ENCODE measurements at places on chromosomes 12 and 14.

- no peak for DNase-seq
Measured at GRCh38 chr12:89040146-89040964, 311.9 kb downstream of the DUSP6 start.

- DNase-seq = no peak
Measured at GRCh38 chr12:25101092-25101445, 93.9 kb downstream of the DNAI7 start.

DNA sequence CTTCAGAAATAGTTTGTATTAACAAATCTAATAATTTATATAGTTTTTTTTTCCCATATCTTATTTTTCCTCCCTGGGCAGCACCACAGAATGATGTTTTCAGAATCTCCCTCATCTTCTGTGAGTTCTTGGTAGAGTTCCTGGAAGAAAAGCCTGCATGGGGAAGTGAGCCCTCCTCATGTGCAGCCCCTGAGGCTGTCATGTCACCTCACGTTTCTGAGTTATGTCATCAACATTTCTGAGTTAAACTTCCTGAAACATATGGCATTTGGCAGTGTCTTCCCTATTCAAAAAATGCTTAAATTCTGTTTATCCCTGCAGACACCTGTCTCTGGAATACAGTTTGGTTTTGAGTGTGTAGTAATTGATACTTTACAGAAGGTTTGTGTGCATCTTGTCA lies 979.0 kb downstream of the TMEM121 start:
- DNase-seq = no peak

DNA sequence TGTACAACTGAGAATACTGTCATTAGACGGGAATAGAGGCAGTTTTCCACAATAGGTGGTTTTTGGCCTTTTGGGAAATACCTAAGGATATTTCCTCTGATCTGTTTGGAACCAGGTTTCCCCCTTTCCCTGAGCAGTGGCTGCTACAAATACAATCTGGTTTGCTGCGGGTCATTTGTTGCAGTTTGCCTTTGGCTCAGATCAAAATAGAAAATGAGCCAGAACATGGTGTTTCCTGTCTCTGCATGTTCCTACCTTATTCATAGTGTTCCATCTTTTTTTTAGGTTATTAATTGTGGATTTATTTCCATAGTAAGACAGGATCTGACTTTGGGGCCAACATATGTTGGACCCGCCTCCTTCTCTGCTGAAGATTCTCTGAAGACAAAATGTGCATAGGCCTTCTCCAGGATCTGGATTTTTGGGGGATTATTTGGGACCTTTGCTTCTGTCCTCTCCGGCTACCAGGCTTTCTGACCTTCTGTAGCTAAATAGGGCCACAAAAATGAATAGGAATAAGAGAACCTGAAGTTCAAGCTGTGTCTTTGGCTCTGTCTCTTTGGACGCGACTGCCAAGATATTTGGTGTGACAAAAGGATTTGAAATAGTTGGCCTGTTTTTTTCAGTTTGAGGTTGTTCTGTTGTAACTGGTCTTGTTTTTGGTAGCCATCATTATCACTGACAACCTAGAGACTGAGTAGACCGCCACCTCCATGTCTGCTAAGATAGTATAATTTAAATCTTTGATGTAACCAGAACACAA lies 146.9 kb downstream of the PRKCH start:
- no peak for DNase-seq

DNA sequence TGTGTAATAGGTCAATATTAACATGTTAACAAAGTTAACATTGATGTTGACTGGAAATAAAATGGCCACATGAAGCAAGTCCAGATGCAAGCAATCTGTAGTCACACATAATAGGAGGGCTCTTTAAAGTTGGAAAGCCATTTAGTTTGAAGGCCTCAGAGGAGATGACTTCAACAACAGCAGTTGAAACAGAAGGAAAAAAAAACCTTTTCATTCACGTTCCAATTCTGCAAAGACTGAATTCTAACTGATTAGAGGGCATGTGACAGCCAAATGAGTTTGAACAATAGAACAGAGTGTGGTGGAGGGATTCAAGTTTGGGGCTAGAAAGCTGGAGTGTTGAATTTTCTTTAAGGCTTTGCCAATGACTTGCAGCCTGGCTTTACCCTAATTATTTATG lies 41.5 kb upstream of the DAAM1 start:
- DNase-seq = no peak

DNA sequence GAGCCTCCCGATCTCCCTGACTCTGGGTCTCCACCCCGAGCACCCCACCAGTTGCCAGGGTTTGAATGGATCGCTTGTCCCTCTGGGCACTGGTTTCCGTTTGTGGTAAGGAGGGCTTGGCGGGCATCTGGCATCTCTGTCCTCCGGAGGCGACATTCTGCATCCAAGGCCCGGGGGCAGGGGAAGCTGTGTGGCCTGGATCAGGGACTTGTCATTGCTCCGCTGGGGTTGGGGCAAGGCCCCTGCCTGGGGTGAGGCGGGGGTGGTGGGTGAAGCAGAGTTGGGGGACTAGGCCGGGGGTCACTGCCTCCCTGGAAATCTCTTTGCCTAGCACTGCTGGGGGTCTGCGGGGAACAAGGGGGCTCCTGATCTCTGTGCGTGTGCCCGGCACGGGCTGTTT lies 30.2 kb downstream of the KIF26A start:
- no peak for DNase-seq

DNA sequence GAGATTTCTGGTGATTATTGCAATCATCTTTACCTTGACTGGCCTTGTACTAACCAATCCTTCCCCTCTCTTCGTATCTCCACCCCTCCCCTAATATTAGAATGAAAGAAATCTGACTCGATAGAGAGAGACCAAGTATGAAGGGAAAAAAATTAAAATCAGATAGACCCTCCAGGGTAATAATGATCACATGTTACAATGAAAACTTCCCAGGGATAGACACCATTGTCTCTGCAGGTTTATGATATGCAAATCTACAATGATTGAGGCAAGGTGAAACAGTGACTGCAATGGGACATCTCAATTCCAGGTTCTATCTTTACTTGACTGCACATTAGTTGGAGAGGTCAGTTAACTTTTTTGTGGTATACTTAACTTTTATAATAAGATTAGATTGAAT lies 1.5 kb upstream of the NFKBIA start:
- DNase-seq = no peak

DNA sequence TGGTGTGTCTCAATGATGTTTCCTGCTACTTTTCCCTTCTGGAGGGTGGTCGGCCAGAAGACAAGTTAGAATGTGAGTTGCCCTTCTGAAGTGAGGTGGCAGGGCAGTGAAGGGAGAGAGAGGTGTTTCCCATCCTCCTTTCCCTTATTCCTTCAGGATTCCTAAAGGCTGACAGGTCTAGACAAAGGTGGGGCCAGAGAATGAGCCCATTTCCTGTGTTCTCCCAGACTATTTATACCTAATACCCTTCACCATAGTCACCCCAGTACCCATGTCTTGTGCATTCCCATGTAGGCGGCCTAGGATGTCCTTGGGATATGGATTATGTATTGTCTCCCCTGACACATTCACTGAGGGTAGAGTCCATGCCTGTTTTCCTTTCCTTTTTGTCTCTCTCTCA lies 7.0 kb downstream of the DGKA start:
- no peak for DNase-seq

DNA sequence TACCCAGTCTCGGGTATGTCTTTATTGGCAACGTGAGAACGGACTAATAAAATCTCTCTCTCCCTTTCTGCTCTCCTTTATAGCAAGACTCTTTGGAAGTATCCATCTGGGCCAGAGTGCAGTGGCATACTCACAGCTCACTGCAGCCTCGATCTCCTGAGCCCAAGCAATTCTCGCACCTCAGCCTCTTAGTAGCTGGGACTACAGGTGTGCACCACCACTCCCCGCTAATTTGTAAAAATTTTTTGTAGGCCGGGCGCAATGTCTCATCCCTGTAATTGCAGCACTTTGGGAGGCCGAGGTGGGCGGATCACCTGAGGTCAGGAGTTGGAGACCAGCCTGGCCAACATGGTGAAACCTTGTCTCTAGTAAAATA lies 33.2 kb upstream of the PPP2R5C start:
- DNase-seq = no peak

GRCh38 chr12:75389061-75389460 lies 1.8 kb upstream of the GLIPR1L2 start:
- DNase-seq = no peak

GRCh38 chr12:83106873-83107272 lies 420.2 kb downstream of the TMTC2 start:
- peak; percentile 14 for DNase-seq

GRCh38 chr14:90034156-90034555 lies 27.6 kb upstream of the KCNK13 start:
- DNase-seq = no peak

DNA sequence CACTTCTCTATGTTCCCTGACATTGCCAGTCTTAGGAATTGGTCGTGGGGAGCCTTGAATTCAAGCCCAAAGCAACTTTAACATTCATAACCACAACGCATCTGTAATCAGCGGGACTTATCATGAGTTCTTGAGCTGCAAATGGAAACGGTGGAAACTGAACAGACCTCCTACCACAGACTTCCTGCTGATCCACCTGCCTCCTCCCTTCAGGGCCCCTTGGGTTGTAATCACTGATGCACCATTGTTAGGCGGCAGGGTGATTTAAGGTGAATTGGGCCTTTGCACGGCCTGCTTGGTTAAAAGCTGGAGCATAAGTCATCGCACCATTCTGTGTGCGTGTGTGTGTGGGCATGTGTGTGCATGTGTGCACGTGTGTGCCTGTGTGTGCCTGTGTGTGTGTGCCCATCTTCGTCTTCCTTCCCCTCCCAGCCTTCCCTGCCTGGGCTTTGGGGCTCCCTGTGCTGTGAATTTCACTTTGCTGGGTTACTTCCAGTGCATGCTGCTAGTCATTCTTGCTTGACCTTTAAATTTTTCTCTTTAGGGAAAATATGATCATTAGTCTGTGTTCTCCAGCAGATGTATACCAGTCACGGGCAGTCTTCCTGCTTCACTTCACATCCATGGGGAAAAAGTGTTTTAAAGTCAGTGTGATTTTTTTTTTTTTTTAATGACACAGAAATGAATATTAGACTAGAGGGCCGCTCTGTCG lies 29.1 kb downstream of the CHST11 start:
- no peak for DNase-seq

DNA sequence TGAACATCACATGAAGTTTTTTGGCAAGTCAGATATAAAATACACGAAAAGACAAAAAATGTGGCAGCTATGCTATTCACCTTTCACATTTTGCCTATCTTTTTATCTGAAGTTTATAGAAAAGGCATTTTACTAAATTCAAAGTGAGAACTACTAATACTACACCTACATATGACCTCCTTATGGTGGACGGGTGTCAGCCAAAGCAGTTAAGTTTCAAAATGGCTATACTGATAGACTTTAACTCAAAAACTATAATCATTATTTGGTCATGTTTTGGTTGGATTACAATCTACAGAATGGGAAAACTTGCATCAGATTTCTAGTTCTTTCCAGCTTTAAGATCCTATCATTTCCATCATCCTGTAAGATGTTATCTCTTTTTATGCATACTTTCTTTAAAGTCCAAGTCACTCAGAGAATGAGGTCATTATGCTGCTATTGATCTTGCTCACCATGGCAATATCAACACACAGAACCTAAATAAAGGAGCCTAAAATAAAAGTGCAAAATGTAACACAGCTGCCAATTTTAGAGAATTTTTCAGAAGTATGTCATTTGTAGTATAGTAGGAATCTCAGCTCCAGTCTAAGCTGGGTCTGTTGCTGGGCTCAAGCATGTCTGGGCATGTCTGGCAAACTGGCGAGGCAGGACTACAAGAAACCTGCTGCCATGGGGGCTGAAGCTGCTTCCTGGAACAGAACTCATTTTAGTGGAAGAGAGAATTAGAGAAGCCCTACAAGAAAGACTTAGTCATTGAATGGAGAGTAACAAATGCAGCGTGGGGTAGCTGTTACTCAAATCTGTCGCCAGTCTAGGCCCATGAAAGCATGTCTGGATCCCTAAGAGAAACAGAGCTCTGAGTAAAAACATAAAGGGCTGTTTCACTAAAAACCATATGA lies 7.6 kb upstream of the AEBP2 start:
- peak; percentile 8 for DNase-seq

- no peak for DNase-seq
Measured at GRCh38 chr14:104794099-104794498, 1.4 kb downstream of the AKT1 start.

DNA sequence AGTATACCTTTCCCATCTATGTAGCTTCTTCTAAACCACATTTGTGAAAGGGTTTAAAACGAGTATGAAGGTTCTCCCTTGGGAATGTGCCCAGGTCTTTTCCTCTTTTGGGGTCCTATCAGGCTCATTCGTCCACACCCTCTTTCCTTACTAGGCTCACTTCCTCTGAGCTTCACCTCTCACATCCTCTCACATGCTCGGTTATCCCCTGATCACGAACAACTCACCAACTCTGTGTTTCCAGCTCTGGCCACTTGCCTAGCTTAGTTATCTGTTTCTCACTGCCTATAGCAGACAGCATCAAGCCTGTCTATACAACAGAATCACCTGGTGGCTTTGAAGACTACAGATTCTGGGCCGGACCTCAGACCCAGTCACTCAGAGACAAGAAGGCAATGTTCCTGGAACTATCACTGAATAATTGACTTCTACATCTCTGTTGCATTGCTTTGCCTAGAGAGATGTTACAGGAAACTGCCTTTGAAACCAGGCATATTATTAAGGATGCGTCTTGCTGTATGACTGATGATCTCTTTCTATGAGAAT lies 158.2 kb downstream of the FOXN3 start:
- no peak for DNase-seq

DNA sequence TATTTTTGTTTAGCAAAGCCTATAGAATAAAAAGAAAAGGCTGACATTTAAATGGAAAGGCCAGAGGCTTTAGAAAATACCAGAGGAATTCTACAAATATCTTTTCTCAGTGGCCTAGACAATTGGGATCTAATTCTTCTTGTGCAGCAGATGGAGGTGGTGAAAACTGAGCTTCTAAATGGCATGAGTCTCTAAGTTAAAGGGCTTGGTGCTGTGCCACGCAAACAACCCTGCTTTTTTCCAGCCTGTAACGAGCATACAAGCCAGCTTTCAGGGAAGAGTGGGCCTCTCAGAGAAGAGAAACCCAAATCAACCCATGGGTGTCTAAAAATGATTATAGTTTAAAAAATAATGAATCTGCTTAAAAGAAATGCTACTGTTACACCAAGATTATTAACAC lies 237.9 kb upstream of the NAV3 start:
- DNase-seq = no peak

DNA sequence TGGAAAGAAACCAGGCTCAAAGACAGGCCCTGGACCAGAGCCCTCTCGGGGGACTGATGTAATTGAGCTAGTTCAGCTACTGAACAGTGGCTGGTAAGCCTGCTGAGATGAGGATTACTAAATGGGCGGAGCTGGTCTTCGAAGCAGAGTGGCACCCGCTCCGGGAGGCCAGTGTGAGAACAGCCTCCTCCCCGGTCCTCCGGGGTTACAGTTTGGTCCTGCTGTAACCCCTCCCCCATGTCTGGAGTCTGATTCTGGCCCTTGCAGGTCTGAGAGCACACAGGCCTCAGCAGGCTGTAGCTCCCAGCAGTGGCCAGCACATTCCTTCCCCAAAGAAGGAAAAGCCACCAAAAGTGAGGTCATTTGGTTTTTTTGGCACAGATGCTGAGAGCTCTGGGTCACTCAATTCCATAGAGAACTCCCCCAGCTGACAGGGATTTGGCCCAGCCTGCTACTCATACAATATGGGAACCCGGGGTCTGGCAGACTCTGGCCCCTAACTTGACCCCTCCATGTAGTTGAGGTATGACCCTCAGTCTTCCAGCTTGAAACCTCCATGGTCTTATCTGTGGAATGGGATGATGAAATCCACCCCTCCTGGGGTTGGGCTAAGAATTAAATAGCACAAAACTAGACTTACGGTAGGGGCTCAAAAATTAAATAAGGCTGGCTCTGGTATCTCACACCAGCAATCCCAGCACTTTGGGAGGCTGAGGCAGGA lies 39.0 kb downstream of the ACTN1 start:
- no peak for DNase-seq

- no peak for DNase-seq
Measured at GRCh38 chr12:40376533-40377267, 151.9 kb downstream of the LRRK2 start.

Data from NCI-H1105 (cell line).